ENCODE measurements at places on chromosomes 16 and 17. TPM values are rescaled to one million over a fixed set of nuclear protein-coding genes. Genes with fewer than 3 reads are reported as not detected.

DNA sequence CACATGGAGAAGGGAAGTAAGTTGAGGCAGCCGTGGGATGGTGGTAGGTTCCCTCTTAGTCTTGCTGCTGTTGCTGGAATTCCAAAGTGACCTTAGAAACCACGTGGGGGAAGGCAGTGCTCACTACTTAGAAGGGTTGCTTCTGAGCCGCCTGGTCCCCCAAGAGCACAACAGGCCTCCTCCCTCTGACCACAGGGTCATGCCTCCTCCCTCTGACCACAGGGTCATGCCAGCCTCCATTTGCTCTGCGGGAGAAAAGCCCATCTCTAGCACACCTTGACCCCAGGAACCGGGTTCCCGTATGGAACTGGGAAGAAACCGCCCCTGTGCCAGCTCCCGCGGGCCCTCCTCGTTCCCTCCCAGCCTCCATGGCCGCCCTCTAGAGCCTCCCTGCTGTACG is 13.4 kb upstream of the ZFPM1 start:
- DNase-seq = no peak

Gene GAS2L2
- 0.52 TPM for total RNA-seq

DNA sequence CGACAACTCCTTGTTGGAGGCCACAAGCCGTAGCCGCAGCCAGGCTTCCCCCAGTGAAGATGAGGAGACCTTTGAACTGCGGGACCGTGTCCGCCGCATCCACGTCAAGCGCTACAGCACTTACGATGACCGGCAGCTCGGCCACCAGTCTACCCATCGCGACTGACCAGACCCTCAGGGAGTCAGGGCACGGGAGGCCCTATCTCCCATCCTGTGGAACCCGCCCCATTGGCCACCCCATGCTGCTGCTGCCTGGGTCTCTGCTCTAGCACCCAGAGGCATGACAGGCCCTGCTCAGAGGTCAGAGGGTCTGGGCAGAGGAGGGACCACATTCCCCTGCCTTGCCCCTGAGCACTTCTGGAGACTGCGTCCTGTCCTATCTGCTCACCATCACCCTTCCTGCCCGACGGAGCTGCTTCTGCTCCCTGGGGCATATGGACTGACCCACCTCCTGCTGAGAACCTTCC is 8.9 kb downstream of the TNFAIP1 start:
- no peak for DNase-seq

DNA sequence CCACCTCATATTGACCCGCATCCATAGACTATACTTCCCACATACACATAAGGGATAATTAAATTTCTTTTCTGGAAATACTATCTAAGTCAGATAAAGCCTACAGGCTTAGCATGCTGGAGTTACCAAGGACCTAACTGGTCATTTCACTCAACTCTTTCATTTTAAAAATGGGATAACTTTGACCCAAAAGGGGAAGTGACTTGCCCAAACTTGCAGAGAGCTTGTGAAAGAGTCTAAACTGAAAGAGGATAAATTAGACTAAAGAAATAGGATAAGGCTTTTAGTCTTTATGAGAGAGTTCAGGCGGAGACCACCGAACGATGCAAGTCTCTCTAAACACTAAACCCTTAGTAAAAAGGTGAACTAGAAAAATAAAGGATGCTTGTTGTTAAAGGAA is 3.9 kb upstream of the KRT33A start:
- DNase-seq = no peak

Gene SLC43A2
- 22.4 TPM for total RNA-seq

DNA sequence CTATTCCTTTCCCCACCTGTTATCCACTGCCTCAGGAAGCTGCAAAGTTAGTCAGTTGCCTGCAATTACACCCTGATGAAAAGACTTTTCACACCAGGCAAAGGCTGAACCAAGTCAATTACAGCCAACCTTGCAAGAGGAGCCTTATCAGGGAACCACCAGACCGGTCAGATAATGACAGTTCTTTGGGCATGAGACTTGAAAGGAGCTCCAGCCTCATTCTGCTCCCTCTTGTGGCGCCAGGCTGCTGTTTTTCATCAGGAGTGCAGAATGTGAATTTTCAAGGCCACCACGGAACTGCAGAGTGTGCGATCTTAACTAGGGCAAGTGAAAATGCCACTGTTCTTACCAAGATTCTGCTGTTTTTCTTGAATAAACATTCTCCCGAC is 22.5 kb downstream of the DNAI2 start:
- peak; percentile 58 for DNase-seq

GRCh38 chr16:70574595-70575271 is 51.1 kb downstream of the SF3B3 start:
- no peak for DNase-seq

Gene TSNAXIP1
- 1.1 TPM for total RNA-seq

GRCh38 chr17:64653325-64653984 is 8.7 kb downstream of the SMURF2 start:
- DNase-seq = no peak

GRCh38 chr16:27199736-27200135 is 3.6 kb upstream of the KDM8 start:
- no peak for DNase-seq

All from HT-29 (cell line).